ENCODE measurements at places on chromosomes 1 and 21. TPM values are rescaled to one million over a fixed set of nuclear protein-coding genes. Genes with fewer than 3 reads are reported as not detected.
A peak's percentile ranks its signal among the peaks of the same experiment; 100 is the strongest.

FNDC5 gene
- 0.35 TPM for total RNA-seq

KRTAP19-3 gene
- total RNA-seq: not detected

GRCh38 chr1:67753776-67754525 lies 69.0 kb downstream of the GADD45A start:
- no peaks in the 10 kb centered on the region for H3K36me3 ChIP-seq
- no peak overlapping the region for H3K4me3 ChIP-seq
- H3K27me3 ChIP-seq: no peaks in the 10 kb centered on the region
- peak; percentile 83 for DNase-seq
- H3K4me1 ChIP-seq: peaks cover 70% of the 10 kb centered on the region

DNA sequence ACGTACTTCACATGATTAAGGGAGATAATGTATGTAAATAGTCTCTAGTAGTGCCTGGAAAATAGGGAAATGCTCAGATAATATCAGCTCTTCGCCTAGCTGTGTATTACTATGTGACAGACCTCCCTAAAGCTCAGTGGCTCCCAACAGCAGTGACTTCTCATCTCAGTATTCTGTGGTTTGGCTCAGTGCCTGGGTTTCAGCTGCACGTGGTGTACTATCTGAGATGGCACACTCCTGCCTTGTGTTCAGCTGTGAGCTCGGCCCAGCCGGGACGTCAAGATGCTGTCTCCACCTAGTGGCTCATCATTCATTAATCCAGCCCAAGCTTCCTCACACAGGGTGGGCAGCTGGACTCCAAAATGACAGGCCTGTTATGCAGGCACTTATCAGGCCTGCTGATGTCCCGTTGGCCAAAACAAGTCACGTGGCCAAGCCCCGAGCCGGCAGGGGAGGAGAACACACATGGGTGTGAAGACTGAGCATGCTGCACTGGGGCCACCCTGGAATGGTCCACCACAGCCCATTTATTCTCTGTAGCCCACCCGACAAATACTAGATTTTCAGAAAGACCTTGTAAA lies 17.8 kb downstream of the SLFNL1 start:
- H3K36me3 ChIP-seq: peaks cover 87% of the 10 kb centered on the region
- H3K27me3 ChIP-seq: no peaks in the 10 kb centered on the region
- peak; percentile 99 for DNase-seq

DNA sequence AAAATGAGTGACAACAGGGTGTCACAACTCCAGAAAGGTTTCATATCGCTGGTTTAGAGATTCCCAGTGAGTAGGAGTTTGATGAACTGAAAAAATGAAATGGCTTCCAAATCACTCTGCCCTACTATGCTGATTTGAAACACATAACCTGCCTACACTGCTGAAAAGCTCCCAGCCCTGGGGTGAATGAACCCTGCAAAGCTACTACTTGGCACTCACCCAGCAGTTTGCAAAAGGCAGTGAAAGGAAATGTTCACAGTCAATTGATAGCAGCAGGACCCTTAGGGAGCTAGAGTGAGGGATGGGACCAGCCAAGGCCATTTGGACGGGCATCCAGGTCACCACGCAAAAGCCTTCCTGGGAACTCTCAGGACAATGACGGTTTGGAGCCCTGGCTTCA lies 44.4 kb upstream of the SRP9 start:
- H3K27ac ChIP-seq: no peak overlapping the region
- no peaks in the 10 kb centered on the region for H3K36me3 ChIP-seq
- H3K4me1 ChIP-seq: peaks cover 30% of the 10 kb centered on the region
- no peak for DNase-seq
- no peak overlapping the region for H3K4me3 ChIP-seq
